ENCODE measurements at places on chromosomes 1 and 21.

DNA sequence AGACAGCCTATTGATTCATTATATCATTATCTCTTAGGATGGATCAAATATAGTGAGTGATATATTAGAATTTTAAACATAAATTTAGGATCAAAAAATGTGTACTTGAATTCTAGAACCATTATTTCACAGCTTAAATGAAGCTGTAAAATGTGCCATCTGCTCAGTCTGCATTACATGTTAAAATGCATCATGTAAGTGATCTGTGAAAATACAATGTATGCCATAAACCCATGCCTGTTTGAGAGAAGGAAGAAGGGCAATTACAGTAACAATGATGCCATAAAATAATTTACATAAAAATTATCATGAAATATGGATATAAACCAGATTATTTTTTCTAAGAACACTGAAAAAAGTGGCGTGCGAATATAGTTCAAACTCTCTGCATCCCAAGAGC lies 1066.0 kb upstream of the ADGRL4 start:
- no peak for DNase-seq

GRCh38 chr21:27196651-27197050 lies 229.8 kb upstream of the ADAMTS5 start:
- DNase-seq: no peak

DNA sequence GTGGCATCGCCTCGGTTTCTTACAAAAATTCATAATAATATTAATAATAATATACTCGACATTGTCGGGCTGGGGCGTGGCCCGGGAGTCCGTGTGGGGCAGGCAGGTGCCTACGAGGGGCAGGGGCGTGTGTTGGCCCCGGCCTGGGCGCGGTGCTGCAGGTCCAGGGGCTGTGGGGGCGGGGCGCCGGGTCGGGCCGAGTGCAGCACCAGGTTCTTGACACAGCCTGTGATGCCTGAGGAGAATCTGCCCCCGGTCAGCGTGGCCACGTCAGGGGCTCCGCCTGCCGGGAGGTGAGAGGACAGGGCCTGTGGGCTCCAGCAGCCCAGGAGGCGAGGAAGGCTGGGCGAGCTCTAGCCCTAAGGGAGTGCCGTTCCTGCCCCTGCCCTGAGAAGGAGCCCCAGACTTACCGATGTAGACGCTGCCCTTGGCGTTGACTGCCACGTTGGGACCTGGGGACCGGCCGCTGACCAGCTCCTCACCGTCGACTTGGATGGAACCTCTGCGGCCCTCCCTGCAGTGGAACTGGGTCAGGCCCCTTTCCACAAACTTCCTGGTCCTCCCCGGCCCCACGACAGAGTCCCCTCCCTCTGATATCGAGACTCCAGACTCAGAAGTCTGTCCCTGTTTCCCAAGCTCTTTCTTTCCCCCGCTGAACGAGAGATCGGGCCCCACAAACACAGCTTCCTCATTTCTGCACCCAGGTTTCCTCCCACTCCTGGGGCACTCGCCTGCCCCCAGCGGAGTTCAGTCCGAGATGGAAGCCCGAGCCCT lies 11.3 kb downstream of the LDLRAD2 start:
- no peak for DNase-seq

GRCh38 chr1:21534674-21535378 lies 25.6 kb downstream of the ALPL start:
- DNase-seq: no peak

GRCh38 chr1:168079761-168080160 lies 57.0 kb downstream of the GPR161 start:
- DNase-seq: no peak

DNA sequence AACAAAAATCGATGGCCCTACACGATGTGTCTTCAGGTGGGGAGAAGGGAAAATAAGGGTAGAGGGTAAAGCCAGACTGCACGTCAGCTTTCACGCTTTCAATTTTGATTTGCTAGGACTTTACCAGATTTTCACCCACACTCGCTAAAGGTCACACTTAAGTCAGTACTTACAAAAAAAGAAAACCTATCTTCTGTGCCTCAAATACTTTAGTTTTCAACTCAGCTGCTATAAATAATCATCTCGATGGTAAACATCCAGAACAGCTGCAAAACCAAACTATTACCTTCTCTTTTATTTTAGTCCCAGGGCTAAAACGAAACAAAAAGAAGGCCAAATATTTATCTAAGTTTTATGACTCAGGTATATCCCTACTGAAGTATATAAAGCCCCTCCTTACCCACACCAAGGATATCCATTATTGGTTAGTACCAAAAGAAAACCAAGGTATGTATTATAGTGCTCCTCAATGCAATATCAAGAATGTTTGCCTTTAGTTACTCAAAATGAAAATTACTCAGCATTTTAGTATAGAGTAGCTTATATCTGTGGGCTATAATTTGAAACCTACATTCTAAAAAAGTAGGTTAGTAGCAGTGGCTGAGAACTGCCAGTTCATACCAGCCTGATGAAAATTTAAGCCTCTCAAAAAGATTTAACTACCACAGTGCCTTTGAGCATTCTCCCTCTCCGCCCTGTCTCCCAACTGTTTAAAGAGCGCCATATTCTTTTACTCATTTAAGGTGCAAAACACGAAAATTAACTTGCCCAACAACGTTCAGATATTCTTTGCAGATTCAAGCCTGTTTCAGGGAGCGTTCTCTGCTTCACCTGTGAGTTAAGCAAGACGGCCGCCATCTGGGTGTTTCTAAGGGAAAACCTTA lies 1.5 kb downstream of the CSDE1 start:
- no peak for DNase-seq

- DNase-seq: peak; percentile 52
Measured at GRCh38 chr1:37811027-37811655, 3.1 kb upstream of the YRDC start.

GRCh38 chr1:221815660-221816059 lies 73.8 kb upstream of the DUSP10 start:
- DNase-seq: no peak

DNA sequence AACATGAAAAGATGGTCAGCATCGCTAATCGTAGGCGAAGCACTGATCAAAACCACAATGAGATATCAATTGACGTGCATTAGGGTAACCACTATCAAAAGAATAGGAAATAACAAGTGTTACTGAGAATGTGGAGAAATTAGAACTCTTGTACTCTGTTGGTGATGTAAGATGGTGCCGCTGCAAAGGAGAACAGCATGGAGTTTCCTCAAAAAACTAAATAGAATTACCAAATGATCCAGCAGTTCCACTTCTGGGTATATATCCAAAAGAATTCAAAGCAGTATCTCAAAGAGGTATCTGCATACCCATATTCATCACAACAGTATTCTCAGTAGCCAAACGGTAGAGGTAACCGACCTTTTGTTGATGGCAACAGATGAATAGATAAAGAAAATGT lies 8.3 kb upstream of the CD101 start:
- DNase-seq: no peak

DNA sequence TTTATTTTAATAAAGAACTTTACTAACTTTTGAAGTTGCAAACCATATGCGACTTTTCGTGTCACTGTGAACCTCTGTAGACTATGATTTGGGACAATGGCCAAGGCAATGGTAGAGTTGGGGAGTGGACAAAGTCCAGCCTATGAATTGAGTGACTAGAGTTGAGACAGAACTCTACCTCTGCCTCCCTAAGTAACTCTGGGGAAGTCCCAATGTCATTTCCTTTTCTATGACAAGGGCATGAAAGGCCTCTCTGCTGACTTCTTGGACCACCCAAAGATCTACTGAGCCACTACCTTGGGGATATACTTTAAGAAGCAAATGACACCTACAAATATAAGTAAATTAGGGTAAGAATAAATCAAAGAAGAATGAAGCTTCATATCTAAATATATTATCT lies 19.3 kb downstream of the BEND5 start:
- no peak for DNase-seq

GRCh38 chr1:24965571-24965930 lies 35.5 kb upstream of the RUNX3 start:
- no peak for DNase-seq

DNA sequence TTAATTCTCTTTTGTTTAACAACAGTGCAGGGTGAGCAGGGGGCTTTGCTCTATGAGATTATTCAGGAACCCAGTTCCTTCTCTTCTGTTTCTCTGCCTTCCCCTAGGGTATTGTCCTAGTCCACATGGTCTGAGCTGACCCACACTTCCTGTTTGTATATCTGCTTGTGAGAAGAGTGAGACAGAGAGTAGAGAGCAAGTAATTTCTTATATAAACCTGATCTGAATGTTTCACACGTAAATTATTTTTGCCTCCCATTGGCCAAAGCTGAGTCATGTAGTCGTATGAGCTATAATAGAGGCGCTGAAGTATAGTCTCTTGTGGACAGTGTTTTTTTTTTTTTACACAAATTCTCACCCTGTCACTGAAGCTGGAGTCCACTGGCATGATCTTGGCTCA lies 134.2 kb upstream of the SERTAD4 start:
- no peak for DNase-seq

DNA sequence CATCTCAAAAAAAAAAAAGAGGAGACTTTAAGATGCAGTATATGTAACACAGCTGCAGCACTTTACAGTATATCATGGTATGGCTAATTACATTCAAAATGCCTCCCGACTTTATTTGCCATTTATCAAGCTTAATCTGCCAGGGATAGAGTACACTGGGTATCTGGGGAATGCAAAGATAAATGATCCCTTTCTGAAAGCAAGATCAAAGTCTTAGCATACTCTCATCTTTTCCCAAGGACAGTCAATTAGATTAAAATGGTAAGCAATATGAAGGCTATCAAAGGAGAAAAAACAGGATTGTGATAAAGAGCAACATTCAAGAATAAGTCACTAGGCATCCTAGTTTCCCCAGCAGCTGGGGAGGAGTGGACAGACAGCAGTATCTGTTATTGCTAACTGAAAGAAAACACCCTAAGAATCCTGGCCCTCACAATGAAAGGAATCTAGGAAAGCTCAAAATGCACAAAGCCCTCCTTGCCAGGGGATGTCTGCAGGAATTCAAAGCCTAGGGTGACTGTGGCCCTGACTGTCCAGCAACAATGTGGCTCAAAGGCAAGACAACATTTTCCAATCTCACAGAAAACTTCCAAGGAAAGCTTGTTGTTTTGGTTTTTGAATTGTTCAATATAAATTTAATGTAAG lies 56.7 kb upstream of the RAP1GAP start:
- DNase-seq: no peak

DNA sequence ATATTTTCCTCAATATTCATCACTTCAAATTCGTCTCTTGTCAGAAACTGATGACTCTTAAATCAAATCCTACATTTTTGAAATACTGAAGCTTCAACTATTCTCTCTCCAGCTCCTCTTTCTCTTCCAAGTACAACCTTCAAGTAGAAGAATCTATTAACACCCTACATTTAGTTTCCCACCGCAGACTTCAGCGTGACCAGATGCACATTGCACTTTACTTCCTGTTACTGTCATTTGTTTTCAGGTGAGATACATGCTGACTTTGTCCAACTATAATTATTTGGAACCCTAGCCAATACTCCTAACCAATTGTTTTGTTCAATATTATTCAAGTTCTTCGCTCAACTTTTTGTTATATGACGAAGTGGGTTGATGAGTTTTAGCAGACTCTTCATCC lies 116.0 kb downstream of the MRPL39 start:
- DNase-seq: no peak

All from T-helper 2 cell (primary cell).